ENCODE measurements at places on chromosomes 13 and 19. TPM values are rescaled to one million over a fixed set of nuclear protein-coding genes. Genes with fewer than 3 reads are reported as not detected.

Gene PVR
- polyA plus RNA-seq = 9.5 TPM

Gene APOC4
- not detected for polyA plus RNA-seq

Gene HSD11B1L
- 4.1 TPM for polyA plus RNA-seq

Gene SPC24
- 11.4 TPM for polyA plus RNA-seq

Gene RUBCNL
- 0.26 TPM for polyA plus RNA-seq

Gene ZNF726
- 2.8 TPM for polyA plus RNA-seq

Gene CEACAM1
- 68.9 TPM for polyA plus RNA-seq

Gene FGF9
- polyA plus RNA-seq = 0.02 TPM

Gene LILRA6
- polyA plus RNA-seq = 0.26 TPM

Gene HCST
- 6.7 TPM for polyA plus RNA-seq

Gene MEIS3
- 4.4 TPM for polyA plus RNA-seq

Gene SLITRK6
- 1.1 TPM for polyA plus RNA-seq

Gene KLF1
- polyA plus RNA-seq = not detected

Gene SIGLECL1
- not detected for polyA plus RNA-seq

Gene CD209
- polyA plus RNA-seq = 0.27 TPM

Gene KLK2
- polyA plus RNA-seq = not detected

Gene ZNF226
- 10.0 TPM for polyA plus RNA-seq

Gene ZNF180
- 3.0 TPM for polyA plus RNA-seq

Gene LGALS14
- polyA plus RNA-seq = not detected

Gene DNAJC15
- 8.6 TPM for polyA plus RNA-seq

Gene NFIX
- 26.9 TPM for polyA plus RNA-seq

Gene ATXN8OS
- polyA plus RNA-seq = not detected

Gene ZNF583
- 0.56 TPM for polyA plus RNA-seq

Gene CD22
- polyA plus RNA-seq = 1.2 TPM
